ENCODE measurements at places on chromosomes 6 and 20.
A peak's percentile ranks its signal among the peaks of the same experiment; 100 is the strongest.

GRCh38 chr6:43290905-43291355 lies 7.1 kb upstream of the SLC22A7 start:
- DNase-seq = peak; percentile 31

DNA sequence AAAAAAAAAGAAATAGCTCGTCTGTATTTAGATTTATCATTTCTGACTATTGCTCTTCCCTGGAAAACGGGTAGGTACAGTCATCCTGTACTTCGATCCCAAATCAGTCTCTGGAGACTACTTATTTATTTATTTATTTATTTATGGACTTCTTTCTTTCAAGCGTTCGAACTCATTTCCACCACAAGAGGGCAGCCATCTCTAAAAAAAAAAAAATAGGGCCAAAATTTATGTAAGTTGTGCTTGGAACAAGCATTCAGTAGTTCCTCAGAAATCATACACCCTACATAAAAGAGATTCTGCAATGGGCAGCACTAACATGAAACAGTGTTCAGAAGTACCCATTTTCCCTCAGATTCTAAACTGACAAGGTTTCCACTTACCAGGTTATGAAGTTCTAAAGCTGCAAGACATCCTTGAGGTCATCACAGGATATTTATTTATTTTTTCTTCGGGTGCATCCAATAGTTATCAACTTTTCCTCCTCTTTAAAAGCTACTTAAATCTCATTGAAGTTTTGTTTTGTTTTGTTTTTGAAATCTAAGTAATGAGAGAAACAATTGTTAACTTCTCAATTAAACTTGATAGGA lies 1.9 kb upstream of the BMP2 start:
- peak; percentile 27 for DNase-seq

- peak; percentile 3 for DNase-seq
Observed at GRCh38 chr6:146770965-146771735, 172.4 kb downstream of the ADGB start.

- DNase-seq = no peak
Observed at GRCh38 chr6:80792151-80792550, 685.7 kb downstream of the BCKDHB start.

DNA sequence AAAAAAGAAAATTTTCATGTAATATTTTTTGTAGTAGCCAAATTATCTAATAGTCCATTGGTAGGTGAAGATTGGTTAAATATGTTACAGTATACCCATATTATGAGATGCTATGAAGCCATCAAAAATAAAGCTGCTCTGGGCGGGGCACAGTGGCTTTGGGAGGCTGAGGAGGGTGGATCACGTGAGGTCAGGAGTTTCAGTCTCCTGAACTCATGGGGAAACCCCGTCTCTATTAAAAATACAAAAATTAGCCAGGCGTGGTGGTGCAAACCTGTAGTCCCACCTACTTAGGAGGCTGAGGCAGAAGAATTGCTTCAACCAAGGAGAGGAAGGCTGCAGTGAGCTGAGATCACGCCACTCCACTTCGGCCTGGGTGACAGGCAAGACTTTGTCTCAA lies 360.5 kb downstream of the KIF16B start:
- no peak for DNase-seq

DNA sequence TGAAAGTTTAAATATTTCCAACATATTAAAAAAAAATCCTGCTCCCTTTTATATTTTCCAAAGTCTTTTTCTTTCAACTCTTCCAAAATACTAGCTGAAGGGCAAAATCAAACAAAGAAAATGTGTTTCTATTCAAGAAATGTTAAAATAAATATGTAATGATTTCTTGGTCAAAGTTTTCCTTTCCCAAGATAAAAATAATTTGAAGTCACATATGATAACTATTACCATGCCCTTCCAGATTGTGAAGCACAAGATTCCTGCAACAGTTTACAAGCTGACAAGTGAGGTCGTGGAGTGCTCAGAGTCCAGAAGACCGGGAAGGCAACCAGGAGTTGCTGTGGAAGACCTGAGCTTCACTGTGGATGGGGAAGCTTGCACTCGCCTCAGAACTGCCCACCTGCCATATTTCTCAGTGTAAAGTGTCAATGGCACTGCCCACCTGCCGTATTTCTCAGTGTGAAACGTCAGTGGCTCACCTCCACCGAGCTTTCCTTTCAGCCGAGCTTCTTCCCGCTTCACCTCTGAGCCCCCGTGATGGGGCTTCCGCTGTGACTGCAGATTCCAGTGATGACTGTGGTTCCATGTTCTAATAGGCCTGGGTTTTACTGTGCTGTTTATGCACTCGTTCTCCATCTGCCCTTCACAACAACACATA lies 160.5 kb downstream of the THBS2 start:
- no peak for DNase-seq

DNA sequence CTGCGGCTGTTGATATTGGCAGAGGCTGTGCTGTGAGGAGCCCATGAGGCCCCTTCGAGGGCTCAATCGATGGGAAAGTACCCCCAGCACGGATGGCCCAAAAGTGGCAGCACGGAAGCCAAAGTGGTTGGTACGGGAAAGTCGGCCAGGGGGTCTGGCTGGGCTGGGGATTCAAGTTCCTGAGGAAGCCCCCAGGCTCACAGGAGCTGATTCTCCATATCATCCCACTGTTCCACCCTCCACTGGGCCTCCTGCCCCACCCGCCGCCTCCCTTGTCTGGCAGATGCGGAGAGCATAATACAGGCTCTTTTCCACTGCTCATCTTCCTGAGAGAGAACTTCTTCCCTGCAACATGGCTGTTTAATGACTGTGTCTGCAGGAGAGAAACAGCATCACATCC lies 217.8 kb upstream of the CST7 start:
- DNase-seq = no peak

All from AG08395 (cell line).